ENCODE measurements at places on chromosomes 5 and 9.

GRCh38 chr5:93585767-93586385 lies 2.9 kb downstream of the NR2F1 start:
- no peak for DNase-seq

DNA sequence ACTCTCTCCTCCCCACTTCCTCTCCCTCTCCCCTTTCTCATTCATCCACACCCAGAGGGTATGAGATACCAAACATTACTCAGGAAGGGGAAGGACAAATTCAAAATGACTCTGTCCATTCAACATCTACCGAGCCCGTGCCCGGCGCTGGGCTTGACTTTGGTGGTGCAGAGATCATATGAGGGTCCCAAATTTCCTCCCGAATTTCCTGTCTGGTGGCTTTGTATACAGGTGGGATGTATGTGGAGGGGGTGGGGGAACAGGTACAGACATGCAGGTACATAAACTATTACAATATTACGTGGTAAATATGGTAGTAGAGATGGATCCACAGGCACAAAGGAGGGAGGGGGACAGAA lies 21.8 kb upstream of the GABRP start:
- DNase-seq: no peak

DNA sequence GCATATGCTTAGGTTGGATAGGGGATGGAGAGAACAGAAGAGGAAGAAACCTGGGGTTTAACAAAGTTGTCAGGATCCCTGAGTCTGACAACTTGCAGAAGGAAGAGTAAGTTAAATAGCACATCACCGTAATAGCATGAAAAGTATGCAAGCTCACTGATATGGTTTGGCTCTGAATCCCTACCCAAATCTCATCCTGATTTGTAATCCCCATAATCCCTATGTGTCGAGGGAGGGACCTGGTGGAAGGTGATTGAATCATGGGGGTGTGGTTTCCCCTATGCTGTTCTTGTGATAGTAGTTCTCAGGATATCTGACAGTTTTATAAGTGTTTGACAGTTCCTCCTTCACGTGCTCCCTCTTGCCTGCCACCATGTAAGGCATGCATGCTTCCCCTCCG lies 193.3 kb downstream of the PSAT1 start:
- no peak for DNase-seq

DNA sequence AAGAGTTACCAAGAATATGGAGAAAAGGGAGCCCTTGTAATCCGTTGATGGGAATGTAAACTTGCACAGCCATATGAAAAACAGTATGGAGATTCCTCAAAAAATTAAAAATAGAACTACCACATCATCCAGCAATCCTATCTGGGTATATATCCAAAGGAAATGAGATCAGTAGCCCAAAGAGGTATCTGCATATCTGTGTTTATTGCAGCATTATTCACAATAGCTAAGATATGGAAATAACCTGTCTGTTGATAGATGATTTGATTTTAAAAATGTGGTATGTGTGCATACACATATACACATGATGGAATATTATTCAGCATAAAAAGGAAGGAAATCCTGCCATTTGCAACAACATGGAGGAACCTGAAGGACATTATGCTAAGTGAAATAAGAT lies 48.3 kb upstream of the EBF1 start:
- no peak for DNase-seq

- DNase-seq: peak; percentile 77
Measured at GRCh38 chr5:139652788-139653241, 4.7 kb downstream of the CXXC5 start.

DNA sequence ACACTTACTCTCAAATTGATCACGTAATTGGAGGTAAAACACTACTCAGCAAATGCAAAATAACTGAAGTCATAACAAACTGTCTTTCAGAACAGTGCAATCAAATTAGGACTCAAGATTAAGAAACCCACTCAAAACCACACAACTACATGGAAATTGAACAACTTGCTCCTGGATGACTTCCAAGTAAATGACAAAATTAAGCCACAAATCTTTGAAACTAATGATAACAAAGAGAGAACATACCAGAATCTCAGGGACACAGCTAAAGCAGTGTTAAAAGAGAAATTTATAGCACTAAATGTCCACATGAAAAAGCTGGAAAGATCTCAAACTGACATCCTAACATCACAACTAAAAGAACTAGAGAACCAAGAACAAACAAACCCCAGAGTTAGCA lies 540.5 kb upstream of the CDH18 start:
- no peak for DNase-seq

DNA sequence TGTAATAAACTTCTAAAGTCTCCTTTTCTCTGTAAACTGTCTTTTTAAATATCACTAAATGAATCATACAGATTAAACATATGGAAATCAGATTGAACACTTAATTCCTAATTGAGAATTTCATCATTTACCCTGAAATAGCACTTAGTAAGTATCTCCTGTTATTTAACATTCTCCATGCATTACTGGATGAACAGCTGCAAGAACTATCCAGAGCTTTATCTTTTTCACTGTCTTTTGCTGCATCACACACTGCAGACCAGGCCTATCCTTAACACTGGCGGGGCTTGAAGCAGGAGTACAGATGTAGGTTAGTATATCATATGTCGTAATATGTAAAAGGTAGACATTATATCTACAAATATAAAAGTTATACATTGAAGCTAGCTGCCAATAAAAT lies 108.7 kb upstream of the EFNA5 start:
- no peak for DNase-seq

- no peak for DNase-seq
Measured at GRCh38 chr9:86626802-86627201, 272.6 kb upstream of the TUT7 start.

DNA sequence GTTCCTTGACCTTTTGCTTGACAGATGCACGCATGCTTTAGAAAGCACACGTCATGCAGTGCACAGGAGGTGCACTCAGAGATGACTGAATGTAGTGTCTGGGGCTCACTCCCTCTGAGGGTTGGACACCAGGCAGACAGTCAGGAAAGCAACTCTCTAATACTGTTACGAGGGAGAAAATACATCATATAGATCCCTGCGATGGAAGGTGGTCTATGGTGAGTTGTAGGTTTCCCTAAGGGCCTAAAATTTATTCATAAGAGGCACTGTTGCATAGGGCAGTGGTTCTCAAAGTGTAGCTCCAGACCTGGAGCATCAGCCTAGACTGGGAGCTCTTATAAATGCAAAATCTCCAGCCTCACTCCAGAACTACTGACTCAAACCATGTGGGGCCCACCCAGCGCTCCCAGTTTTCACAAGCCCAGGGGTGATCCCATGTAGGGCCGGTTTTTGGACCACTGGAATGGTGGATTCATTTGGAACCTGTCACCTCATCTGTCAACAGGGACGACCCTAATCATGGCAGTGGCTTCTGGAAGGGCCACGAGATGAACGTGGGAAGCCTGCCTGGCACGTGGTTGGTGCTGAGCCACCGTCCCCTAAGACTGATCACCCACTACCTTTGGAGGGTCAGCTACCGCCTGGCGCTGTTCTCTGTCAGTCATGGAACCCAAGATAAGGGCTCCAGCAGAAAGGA lies 16.8 kb upstream of the PHF19 start:
- peak; percentile 60 for DNase-seq

- DNase-seq: no peak
Measured at GRCh38 chr5:30764704-30765103, 428.8 kb upstream of the CDH6 start.

DNA sequence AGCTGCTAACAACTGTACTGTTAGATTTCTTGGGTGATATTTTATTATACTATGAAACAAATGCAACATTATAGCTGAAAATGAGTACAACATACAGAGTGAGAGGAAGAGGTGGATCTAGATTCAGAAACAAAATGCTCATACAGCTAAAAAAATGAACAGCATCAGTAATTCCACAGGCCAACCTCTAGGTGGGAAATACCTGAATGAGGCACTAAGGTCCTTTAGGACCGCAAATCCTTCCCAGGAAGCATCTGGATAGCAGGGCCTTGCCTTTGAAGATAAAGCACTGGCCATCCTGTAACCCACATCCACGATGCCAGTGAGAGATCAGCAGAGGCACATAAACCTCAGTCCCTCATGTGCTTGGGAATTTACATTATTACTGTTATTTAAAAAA lies 310.8 kb downstream of the YTHDC2 start:
- no peak for DNase-seq

All from GM13977 (cell line).